ENCODE measurements at places on chromosomes 1 and 21.

DNA sequence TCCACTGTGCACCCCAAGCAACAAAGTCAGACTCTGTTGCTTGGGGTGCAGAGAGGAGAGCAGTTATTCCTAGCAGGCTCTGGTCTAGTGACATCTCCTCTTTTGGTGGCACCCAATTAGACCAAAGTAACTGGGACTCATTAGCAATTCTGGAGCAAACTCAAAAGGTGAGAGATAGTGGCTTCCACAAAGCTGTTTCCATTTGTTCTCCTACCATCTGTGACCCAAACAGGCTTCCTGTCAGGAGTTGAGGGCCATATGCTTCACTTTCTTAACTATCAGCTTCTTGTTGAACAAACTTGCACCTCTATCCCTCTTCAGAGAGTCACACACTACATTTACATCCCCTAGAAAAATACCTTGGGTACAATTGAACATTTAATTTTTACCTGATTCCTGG is 1.5 kb upstream of the ATXN7L2 start:
- no peak for DNase-seq

DNA sequence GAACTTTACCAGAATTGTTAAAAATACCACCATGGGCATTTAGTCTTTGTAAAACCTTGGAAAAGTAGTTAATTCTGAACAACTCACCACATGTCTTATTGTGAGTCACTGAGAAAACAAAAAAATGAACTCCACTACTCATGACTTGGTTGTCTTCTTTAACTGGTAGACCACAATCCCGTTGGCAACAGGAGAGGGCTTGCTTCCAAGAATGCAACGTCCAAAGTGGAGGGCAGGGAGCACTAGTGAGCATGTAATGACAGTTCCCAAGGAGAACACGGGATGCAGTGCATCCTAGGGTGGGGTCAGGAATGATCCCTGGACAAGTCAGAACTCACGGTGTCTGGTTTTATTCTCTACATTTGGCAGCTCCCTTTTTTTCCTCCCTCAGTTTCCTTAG is 15.2 kb upstream of the HMCN1 start:
- peak; percentile 81 for DNase-seq

GRCh38 chr1:50275566-50275965 is 147.7 kb downstream of the DMRTA2 start:
- DNase-seq, result no peak

- DNase-seq, result no peak
Observed at GRCh38 chr21:15063814-15064575, 805 bp downstream of the NRIP1 start.

GRCh38 chr1:76124196-76124595 is 49.6 kb downstream of the ST6GALNAC3 start:
- no peak for DNase-seq

DNA sequence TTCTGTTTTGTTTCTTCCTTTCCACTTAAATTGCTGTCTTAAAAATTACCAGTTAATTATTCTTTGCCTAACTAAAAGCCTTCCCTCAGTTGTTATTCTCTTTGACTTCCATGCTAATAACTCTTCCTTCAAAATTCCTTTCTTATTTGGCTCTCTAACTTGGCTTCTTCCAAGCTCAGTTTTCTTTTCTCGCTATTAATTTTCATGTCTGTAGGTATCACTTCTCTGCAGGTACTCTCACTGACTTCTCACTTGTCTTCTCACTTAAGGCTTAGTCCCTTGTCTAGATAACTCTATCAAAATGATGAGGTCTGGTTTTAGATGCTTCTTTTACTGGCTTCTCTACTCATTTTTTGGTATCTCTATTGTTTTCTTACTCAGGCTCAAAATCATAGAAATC is 10.1 kb downstream of the CDC7 start:
- DNase-seq, result no peak

DNA sequence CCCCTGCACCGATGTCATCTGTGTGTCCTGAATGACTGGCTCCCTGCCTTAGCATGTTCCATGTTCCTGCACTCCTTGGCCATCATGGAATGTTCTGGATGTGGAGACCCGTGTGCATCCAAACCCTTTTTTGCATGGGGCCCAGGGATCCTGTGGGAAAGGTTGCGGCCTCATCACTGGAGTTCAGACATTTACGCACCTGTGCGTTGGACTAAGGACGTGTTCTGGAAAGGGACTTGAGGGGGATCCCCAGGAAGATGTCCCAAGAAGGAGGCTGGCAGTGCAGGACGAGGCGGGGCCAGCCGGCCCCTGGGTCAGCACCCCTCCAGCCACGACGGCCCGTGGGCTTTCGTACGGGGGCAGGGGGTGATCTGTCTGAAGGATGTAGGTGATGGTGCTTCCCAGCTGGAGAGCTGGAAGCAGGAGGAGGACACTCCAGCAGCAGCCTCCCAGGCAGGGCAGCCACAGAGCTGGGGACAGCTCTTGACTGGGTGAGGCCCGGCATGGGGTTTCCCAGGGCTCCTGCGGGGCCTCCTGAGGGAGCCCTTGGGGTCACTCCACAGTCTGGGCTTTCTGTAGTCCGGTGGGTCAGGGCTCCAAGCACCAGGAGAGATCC is 67.2 kb downstream of the SCCPDH start:
- DNase-seq, result no peak

DNA sequence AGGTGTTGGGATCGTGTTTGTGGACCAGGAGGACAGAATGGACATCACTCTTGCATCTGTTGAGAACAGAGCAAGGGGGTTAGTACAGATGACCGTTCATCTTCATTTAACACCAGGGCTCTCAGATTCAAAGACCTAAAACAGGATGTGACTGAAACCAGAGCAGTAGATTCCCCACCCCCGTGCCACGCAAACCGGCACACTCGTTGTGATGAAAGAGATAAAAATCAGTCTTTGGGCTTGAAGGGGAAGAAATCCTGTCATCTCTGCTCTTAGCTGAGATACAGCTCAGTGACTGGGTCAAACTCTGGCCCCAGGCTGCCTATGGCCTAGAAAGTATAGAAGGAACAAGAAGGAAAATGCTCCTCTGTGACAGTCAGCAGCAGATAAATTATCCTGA is 146.2 kb upstream of the KRTAP19-8 start:
- DNase-seq, result no peak

GRCh38 chr1:165696625-165697100 is 1.7 kb downstream of the ALDH9A1 start:
- no peak for DNase-seq

DNA sequence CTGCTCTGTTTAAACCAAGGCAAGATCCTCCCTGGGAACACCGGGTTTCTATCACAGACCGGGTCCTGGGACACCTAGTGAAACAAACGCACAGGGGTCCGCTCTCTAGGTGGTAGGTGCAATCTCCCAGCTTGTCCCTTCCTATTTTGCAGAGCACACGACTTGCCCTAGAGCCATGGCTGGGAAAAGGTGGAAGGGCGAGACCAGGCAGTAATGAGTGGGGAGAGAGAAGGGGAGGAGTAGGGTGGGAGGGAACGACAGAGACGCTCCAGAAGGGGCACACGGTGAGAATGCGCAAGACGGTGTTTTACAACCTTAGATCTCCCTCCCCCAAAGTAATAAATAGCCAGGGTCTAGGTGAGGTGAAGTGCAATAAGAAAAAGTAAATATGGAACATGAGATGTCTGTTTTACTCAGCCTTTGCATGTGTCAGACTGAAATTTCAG is 9.3 kb upstream of the ARHGAP29 start:
- no peak for DNase-seq

- no peak for DNase-seq
Observed at GRCh38 chr1:7333094-7333493, 438.0 kb upstream of the VAMP3 start.

DNA sequence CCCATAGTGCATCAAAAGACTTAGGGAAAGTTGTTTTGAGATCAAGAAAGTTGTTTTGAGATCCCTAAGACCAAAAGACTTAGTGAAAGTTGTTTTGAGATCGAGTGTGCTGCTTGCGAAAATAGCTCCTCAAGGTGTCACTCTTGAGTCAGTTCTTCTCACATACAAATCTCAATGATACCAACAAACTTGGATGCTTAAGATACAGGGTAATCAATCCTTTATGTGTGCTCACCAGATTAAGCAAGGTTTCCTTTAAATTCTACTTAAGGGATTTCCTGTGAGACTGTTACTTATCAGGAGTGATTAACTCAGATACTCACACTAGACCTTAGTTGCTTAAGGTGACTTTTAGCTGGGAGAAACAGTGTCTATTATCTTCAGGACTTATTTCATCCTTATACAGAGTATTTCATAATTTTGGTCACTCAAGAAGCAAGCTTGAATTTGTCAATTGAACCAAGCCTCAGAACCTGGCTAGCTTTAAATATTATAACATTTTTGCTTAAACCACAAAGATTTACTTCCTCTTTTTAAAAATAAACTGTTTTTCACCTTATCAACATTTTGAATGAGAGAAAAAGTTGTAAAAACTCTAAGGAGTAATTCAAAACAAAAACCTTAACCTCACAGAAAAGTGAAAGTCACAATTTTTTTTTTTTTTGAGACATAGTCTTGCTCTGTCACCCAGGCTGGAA is 8.0 kb upstream of the RLF start:
- no peak for DNase-seq

DNA sequence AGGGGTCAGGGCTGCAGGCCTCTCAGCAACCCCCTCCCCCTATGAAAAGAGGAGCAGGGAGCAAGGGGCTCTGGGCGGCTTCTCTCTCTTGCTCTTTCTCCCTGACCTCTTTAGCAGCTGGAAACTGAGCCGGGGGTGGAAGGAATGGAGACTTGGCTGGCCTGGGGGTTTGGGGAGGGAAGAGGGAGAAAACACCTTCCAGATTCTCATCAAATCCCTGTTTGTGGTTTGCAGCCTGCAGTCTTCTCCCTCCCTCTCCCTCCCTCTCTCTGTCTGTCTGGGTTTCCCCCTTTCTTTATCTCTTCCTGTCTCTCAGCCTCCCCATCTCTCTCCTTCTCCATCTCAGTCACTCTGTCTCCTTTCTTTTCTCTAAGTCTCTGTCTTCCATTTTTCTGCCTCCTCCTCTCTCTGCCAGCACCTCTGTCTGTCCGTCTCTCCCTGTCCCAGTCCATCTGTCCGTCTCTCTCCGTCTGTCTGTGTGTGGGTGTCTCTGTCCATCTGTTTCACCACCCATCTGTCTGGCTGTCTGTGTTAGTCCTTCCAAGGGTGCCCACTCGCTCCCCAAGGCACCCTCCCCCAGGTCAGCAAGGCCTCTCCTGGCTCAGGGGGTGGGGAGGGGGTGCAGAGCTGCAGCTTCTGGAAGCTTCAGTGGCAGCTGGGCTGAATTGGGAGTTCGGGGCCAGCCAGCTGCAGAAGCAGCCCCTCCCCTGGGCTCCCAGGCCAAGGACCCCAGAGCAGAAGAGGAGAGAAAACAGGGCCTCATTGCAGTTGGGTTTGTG is 6.2 kb downstream of the AHDC1 start:
- DNase-seq, result no peak

- DNase-seq, result no peak
Observed at GRCh38 chr1:121538943-121539575, 354.3 kb downstream of the SRGAP2C start.

- no peak for DNase-seq
Observed at GRCh38 chr1:62826901-62827300, 43.0 kb downstream of the ATG4C start.

DNA sequence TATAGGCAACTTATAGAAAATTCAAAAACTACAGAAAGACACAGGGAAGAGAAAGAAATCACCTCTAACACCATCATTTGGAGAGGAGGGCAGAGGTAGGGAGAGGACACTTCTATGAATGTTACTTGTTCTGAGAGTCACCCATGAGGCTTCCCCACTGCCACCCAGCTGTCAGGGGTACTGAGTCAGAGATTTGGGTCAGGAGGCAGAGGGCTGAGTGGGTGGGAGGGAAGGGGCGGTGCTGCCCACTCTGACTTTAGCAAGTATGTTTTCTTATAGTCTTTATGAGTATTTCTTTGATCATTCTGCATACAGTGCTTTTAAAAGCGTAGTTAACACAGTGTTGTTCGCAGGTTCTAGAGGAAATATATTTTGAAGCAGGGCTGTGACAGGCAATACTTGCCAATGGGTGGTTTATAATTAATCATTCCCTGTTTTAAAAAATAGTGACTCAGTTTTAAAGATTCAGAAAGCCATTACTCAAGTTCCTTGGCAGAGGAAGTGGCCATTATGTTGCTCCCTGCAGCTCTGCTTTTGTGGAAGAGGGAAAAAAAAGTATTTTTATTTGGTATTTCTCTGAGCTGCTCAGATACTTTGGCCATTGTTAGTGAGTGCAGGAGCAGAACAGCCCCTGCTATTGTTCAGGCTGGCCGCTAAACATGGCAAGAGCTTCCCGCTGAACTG is 18.3 kb downstream of the IL6R start:
- DNase-seq, result no peak

DNA sequence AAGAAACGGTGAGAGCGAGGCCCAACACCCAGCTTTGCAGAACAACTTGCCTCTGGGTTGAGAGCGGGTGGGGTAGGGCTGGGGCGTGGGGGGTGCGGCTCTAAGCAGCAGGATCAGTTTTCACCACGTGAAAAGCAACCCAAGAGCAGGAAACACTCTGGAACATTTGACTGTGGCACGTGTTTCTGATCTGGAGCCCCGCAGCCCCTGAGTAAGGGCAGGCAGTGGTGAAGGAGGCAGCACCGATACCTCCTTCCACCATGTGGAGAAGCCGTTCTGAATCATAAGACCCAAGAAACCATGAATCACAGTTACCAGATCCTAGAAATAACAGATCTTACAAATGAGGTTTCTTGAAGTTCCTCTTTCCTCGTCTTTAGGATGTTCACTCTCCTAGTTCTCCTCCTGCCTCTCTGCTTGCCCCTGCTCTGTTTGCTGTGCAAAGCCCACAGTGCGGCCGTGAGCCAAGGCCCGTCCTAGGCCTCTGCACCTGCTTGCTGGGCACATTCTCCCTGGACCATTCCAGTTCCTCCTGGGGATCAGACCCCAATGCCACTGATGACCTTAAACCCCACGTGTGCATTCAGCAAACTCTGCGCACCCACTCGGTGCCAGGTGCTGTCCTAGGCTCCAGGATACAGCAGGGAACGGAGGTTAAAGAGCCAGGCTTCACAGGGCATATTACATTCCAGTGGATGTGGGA is 31.9 kb downstream of the SLC1A7 start:
- no peak for DNase-seq

DNA sequence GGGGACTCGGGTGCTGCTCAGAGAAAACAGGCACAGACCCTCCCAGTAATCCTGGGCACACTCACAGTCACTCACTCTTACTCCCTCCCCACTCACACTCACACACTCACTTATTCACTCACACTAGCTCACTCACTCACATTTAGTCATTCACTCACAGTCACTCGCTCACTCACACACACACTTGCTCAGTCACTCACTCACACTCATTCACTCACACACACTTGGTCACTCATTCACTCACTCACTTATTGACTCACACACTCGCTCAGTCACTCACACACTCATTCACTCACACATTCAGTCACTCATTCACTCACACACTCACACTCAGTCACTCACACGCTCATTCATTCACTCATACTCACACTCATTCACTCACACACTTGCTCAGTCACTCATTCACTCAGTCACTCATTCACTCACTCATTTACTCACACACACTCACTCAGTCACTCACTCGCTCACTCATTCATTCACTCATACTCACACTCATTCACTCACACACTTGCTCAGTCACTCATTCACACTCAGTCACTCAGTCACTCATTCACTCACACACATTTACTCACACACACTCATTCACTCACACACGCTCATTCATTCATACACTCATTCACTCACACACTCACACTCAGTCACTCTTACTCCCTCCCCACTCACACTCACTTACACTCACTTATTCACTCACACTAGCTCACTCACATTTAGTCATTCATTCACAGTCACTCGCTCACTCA is 164.2 kb upstream of the C1orf174 start:
- no peak for DNase-seq

GRCh38 chr1:55826381-55827080 is 611.4 kb upstream of the USP24 start:
- DNase-seq, result no peak

- DNase-seq, result no peak
Observed at GRCh38 chr1:113027449-113027848, 45.5 kb upstream of the LRIG2 start.

All from epithelial cell of prostate (primary cell).